ENCODE measurements at places on chromosomes 11 and 22. TPM values are rescaled to one million over a fixed set of nuclear protein-coding genes. Genes with fewer than 3 reads are reported as not detected.

Gene OR56A1
- total RNA-seq, result not detected

Gene GVQW3
- total RNA-seq, result 3.6 TPM

Gene POU2AF3
- total RNA-seq, result not detected

Gene OR52L1
- total RNA-seq, result not detected

Gene MUC5B
- total RNA-seq, result not detected

Gene OR51B6
- not detected for total RNA-seq

Gene CFAP300
- not detected for total RNA-seq

Gene BBOX1
- not detected for total RNA-seq

Gene FAM83F
- 0.11 TPM for total RNA-seq

Gene VWA5A
- 8.7 TPM for total RNA-seq

Gene FDXACB1
- 2.7 TPM for total RNA-seq

Gene GLYATL2
- not detected for total RNA-seq

Gene SLCO2B1
- total RNA-seq, result 0.39 TPM
